ENCODE measurements at places on chromosomes 7 and 10. TPM values are rescaled to one million over a fixed set of nuclear protein-coding genes. Genes with fewer than 3 reads are reported as not detected.

DNA sequence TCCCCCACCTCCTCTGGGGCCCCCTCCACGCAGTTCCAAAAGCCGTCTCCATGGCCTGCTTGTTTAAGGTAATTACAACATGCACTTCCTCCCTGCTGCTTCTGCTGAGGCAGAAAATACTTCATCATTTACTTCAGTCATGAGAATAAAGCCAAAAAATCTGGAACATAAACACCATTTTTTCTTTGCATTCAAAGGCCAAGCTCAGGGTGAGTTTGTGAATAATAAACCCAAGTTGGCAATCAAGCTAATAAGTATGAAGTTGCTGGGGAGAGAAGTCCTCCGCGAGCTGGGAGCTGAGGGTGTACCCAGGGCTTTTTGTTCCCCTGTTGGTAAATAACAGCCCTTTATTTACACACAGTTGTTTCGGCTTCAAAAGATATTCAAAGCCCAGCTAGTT, 70.5 kb downstream of the FAM204A start:
- no peak for DNase-seq

The CRHR2 gene
- not detected for total RNA-seq

The TRIM50 gene
- not detected for total RNA-seq

- no peak for DNase-seq
Measured at GRCh38 chr10:98076086-98076485, 45.7 kb upstream of the CRTAC1 start.

The THSD7A gene
- not detected for total RNA-seq

The NKX1-2 gene
- not detected for total RNA-seq

GRCh38 chr10:30433306-30433729, 666 bp upstream of the MAP3K8 start:
- DNase-seq: peak; percentile 50

DNA sequence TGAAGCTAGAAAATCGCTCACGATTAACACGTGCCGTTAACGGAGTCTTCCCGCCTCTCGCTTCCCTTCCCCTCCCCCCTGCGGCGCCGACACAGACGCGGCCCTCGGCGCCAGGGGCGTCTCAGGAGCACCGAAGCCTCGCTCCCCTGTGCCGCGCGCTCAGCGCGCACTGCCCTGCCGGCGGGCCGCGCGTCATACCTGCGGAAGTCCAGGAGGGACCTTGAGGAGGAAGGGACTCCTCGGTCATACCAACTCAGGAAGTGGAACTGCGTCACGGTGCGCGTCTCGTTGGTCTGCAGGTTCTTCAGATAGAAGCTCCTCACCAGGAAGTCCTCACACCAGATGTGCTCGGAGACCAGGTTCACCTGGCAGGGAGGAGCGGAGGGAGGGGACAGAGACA, 239.6 kb downstream of the DNAJB6 start:
- DNase-seq: no peak

DNA sequence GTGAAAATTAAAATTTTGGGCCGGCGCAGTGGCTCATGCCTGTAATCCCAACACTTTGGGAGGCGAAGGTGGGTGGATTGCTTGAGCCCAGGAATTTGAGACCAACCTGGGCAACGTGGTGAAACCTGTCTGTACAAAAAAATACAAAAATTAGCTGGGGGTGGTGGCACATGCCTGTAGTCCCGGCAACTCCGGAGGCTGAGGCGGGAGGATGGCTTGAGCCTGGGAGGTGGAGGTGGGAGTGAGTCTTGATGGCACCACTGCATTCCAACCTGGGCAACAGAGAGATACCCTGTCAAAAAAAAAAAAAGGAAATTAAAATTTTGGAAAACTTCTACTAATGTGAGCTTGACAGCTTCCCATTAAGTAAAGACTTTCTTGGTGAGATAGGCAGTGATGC, 3.1 kb downstream of the SRRT start:
- no peak for DNase-seq

The MBL2 gene
- total RNA-seq: not detected

The PLEKHA8 gene
- 8.5 TPM for total RNA-seq

The SCART1 gene
- 1.0 TPM for total RNA-seq

The VPS26A gene
- 56.6 TPM for total RNA-seq

GRCh38 chr7:28044825-28045224, 135.8 kb downstream of the JAZF1 start:
- no peak for DNase-seq

DNA sequence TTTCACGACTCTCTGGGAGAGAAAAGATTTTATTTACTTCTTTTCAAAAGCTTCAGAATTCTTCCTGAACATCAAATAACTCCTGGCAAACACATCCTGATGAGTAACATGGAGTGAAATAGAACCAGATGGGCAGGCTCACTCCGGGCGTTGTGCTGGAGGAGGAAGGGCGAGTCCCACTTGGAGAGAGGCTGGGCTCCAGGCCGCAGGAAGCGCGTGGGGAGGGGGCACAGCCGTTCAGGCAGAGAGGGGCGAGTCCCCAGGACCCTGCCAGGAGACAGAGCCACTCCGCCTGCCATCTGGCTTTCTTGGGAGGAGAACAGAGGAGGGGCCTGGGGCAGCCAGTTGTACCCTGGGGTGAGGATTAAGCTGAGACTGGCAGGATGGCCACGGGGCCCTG, 265.9 kb upstream of the ZMIZ1 start:
- peak; percentile 67 for DNase-seq
